CD8-positive, alpha-beta memory T cell (primary cell): ENCODE measurements at places on chromosomes 6 and 20.

- no peak for DNase-seq
These were observed 315.7 kb downstream of the TRDN start for GRCh38 chr6:123321020-123321419.

DNA sequence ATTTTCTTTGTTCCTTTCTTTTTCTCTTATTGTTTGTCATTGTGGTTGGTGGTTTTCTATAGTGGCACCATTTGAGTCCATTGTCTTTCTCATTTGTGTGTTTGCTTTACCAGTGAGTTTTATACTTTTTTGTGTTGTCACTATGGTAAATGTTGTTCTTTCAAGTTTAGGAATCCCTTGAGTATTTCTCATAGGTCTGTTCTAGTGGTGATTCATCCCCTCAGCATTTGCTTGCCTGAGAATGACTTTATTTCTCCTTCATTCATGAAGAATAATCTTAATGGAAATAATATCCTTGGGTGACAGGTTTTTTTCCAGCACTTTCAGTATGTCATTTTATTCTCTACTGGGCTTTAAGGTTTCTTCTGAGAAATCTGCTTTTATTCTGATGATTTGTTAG, 209.2 kb upstream of the ASCC3 start:
- DNase-seq = no peak

DNA sequence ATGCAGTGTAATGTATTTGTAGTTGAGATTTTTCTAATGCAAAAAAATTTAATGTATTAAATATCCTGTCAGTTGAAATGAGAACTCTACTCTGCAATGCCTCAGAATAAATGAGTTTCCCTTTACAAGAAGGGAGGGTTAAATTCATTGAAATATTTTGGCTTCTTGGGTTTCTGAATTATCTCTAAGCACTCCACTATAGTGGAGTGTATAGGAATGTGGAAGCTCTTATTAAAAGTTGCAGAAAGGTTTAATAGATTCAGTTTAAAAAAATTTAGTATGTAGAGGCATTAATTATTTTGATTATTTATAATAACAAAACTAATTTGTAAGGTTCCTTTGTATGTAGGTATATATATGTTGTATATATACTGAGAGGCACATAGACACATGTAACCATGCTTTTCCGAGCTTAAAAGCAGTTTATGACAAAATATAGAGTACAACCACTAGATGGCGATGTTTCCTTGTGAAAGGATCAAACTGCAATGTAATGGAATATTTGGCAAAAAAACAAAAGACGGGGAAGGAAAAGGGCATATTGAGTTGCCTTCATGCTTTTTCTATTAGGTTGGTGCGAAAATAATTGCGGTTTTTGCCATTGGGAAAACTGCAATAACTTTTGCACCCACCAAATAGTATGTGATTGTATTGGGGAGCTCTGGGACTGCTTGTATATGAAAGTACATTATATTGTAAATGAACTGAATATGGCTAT, 144.2 kb downstream of the MYO6 start:
- DNase-seq = peak; percentile 5

- DNase-seq = no peak
These were observed 163.7 kb upstream of the AKAP12 start for GRCh38 chr6:151075930-151076555.

GRCh38 chr20:34268851-34269636, 27.8 kb downstream of the ASIP start:
- DNase-seq = peak; percentile 5

DNA sequence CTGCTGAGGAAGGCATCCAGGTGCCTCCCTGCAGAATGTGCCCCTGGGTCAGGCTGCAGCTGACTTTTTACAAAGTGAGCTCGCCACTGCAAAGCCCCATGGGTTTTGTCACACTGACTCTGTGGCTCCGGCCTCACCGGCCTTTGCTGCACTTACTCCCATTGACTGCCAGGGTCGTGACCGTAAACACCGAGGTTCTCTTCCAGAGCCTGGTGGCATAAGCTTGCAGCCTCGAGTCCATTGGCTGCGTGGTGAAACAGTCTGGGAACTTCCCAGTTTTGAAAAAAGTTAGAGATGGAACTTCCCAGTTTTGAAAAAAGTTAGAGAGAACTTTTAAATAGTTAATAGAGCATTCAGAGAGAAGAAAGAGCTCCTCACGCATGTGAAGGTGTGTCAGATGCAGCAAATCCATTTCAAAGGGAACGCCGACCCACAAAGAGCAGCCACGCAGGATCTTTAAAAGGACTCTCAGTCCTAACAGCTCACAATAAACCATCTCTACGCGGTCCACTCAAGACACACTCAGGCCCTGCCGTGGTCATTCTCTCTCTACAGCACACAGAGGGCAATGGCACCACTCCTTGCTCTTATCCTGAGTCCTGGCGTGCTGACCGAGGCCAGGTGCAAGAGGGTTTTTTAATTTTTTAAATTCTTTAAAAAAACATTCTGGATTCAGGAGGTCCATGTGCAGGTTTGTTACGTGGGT, 12.8 kb downstream of the RAMACL start:
- DNase-seq = no peak

- no peak for DNase-seq
These were observed 411.8 kb upstream of the SULF2 start for GRCh38 chr20:48197066-48197465.

DNA sequence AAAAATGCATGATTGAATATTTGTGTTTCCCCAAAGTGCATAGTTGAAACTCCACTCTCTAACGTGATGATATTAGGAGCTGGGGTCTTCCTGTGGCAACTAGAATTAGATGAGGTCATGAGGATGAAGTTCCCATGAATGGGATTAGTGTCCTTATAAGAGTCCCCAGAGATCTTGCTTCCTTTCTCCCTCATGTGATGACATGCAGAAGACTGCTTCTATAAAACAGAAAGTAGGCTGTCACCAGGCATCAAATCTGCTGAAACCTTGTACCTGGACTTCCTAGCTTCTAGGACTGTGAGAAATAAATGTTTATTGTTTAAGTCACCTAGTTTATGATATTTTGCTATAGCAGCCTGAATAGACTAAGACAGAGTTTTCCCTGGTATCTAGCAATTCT, 586.5 kb upstream of the EPHA7 start:
- DNase-seq = no peak

DNA sequence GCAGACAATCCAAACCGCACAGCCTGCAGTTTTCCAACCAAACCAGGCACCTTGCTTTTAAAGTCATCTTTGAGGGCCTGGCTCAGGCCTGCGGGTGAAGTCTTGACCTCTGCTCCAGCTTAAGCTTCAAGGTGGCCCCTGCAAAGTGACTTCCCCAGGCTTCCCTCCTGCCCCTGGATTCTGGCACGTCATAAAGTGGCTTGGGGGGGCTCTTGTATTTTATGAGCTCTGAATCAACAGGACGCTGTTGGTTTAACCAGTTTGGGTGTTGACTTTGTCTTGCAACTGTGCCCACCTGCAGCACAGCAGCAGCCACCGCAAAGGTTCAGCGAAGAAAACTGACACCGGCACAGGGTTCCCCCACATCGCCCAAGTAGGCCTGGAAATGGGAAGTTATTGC, 81.2 kb downstream of the NFATC2 start:
- DNase-seq = no peak

DNA sequence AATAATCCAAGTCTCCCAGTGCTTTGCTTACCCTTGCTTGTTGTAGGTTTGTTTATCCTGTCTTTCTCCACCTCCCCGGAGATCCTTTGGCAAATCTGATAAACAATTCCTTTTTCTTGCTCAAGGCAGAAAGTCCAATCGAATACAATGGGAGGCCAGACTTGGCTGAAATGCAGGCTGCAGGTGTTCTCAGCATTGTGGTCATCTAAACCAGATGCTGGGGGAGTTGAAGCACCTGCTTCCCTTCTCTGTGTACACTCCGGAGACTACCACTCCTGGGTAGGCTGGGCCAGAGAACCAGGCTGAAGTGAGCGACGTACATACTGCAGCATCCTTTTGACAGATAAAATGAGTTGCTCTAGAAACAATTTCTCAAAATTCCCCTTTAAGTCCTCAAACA, 82.6 kb upstream of the PREP start:
- no peak for DNase-seq

DNA sequence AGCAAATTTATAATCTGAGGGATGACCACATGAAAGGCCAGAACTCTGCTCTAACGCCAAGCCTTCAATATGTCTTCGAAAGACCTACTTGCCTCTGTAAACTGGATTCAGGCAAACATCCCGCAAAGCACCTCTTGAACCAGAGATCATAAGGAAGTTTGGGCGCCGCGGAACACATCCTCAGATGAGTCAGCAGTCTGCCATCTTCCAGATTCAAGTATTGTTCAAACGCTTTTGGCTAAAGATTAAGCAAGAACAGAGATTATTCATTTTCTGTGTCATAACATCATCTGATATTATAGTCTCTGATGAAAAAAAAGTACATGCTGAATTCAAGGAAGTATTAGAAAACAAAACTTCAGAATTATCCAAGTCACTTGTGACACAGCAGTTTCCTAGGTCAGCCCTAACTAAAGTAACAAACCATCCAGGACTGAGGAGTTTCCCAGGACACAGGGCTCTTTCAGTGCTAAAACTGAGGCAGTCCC, 20.8 kb downstream of the TBC1D7 start:
- DNase-seq = no peak
